ENCODE measurements at places on chromosomes 2 and 18. TPM values are rescaled to one million over a fixed set of nuclear protein-coding genes. Genes with fewer than 3 reads are reported as not detected.

Gene ACMSD
- not detected for total RNA-seq

Gene CCDC121
- total RNA-seq = 0.53 TPM

Gene CYP27A1
- 0.61 TPM for total RNA-seq

GRCh38 chr18:12001421-12001820 is 20.1 kb downstream of the IMPA2 start:
- no peak overlapping the region for H3K4me3 ChIP-seq
- no peak for DNase-seq
- H3K27ac ChIP-seq = no peak overlapping the region
- H3K4me1 ChIP-seq = peaks cover 9% of the 10 kb centered on the region

DNA sequence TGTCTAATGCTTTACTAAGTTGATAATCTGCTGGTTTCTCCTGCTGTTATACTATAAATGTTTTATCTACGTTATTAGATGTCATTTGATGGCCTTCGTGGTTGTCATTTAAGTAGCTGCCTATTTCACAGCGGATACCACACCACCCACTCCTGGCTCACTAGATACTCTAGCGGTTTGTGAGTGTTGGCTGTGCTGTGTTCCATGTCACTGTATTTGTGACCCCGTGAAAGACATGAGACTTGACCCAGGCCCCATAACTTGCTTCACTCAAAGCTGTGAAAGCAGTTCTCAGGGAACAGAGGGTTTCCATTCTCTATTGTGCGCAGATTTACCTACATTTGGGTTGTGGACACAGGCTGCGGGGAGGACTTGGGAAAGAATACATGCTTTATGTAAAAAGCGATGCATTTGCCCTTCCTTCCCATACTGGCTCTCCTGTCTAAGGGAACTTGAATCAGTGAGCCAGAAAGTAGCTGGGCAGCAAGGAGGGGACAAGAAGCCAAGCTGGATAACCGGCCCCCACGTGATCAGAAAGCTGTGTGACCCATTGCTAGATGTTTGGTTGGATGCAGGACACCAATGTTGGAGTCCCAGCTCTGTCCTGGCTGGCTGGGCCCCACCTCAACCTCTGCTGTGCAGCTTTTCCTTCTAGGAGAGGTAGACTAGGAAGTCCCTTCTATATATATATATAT is 52.2 kb downstream of the PLB1 start:
- no peak overlapping the region for H3K27ac ChIP-seq
- no peaks in the 10 kb centered on the region for H3K27me3 ChIP-seq
- no peaks in the 10 kb centered on the region for H3K36me3 ChIP-seq
- H3K4me1 ChIP-seq = no peaks in the 10 kb centered on the region

DNA sequence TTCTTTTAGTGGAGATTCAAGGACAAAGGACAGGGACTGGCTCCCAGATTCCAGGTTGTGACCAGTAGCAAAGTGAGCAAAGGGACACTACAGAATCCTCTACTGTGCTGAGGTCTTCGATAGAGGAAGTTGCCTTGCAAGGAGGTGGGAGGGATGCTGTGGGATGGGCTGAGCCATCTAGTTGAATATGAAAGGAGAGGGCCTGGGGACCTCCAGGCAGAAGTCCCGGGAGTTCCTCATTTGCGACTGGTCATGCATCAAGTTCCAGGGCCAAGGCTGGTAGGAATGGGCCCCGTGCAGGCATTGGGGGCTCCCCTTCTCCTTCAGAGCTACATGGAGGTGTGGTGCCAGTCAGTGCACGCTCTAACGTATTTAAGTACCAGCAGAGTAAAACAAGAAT is 12.6 kb upstream of the PROM2 start:
- H3K4me3 ChIP-seq = no peak overlapping the region
- H3K27me3 ChIP-seq = no peaks in the 10 kb centered on the region
- no peak for DNase-seq
- no peak overlapping the region for H3K27ac ChIP-seq
- H3K4me1 ChIP-seq = no peaks in the 10 kb centered on the region

DNA sequence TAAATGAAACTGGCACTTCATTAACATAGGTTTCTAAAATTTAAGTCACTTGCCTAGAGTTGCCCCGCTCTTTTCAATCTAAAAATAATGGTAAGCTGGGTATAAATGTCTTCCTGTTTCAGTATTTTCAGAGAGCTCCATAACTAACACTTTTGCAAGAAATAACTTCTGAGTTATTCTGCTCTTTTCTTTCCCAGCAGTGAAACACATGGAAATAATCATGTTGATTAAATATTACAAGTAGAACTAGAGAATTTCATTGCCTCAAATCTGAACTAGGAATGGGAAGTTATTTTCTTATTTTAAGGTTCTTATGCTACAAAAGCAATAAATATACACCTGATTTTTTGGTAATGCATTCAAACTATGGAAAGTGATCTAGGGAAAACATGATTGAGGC is 257.4 kb downstream of the IKZF2 start:
- no peak overlapping the region for H3K27ac ChIP-seq
- H3K4me1 ChIP-seq = no peaks in the 10 kb centered on the region
- DNase-seq = no peak
- no peaks in the 10 kb centered on the region for H3K36me3 ChIP-seq

DNA sequence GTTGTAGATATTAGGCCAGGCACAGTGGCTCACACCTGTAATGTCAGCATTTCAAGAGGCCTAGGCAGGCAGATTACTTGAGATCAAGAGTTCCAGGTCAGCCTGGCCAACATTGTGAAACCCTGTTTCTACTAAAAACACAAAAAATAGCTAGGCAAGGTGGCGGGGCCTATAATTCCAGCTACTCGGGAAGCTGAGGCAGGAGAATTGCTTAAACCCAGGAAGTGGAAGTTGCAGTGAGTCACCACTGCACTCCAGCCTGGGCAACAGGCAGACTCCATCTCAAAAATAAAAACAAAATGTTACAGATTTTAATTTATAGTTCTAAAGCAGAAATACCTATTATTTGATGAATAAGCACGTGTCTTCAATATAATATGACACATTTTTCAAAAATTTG is 65.6 kb upstream of the UBXN4 start:
- DNase-seq = no peak
- no peak overlapping the region for H3K27ac ChIP-seq
- H3K27me3 ChIP-seq = no peaks in the 10 kb centered on the region
- H3K36me3 ChIP-seq = peaks cover 23% of the 10 kb centered on the region
- H3K4me3 ChIP-seq = no peak overlapping the region
- H3K4me1 ChIP-seq = no peaks in the 10 kb centered on the region
